Stimulated activated naive CD4-positive, alpha-beta T cell treated with Interleukin-2 at 50 U/mL for 16 hours (primary cell): ENCODE measurements at places on chromosomes 16 and 17.
A peak's percentile ranks its signal among the peaks of the same experiment; 100 is the strongest.

DNA sequence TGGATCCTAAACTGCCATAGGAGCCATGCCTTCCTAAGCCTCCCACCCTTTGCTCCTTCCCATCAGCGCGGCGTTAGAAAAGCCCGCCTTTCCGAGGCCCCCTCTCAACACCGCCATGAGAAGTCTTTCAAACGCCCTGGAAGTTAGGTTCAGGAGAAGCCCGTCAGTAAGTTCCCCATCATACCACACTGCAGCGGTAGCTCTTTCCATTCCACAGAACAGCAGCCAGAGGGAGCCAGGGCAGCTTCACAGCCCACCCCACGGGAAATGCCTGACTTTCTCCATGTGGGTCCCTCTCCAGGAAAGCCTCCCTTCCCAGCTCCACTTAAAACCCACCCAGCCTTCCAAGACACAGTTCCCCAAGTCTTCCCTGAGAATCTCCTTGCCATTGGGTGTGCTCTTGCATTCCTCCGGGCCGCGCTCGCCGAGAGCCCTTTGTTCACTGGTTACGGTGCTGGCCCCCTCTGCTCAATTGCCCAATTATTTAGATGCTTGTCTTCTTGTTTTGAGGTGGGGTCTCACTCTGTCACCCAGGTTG, 28.7 kb downstream of the KIAA0513 start:
- DNase-seq, result no peak

DNA sequence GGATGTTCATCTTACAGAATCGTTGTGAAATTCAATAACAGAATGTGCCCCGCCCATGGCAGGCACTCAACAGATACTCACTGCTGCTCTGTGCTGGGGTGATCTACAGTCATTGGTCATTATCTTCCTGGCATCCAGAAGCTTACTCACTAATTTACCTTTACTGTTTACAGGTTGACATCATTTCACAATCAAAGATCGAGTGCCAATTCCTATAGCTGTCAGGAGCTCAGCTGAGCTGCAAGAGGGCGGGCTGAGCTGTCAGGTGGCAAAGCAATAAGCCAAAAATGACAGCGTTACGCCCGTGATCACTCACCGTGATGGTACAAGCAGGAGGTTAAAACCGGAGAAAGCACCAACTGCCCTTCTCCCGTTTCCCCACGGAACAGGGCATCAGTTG, 51.2 kb downstream of the LITAF start:
- DNase-seq, result no peak

DNA sequence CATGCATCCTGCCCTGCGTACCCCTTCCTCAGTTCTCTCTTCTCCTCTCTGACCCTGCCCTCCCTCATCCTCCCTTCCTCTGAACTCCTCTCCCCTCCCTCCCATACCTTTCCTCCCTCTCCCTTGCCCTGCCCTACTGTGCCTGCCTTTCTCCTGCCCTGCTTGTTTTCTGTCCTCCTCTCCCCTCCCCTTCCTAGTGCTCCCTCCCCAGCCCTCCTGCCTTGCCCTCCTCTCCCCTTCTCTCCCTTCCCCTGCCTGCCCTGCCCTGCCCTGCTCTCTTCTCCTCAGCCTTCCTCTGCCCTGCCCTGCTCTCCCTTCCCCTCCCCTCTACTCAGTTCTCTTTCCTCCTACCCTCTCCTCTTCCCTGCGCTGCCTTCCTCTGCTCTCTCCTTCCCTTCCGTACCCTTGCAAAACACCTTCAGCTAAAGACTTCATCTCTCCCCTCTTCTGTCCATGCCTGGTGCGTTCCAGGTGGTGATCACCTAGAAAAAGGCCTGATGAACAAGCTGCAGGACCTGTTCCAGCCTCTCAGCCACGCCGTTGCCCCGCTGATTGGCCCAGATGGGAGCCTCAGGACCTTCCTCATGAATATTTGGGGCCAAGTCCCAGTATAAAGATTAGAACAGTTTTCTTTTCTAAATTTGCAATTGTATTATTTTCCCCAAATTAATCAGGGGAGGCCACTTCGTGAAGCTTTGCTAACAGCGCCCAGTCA, 290.5 kb downstream of the CPPED1 start:
- DNase-seq, result no peak

- DNase-seq, result no peak
These were observed 5.1 kb upstream of the KIFC3 start for GRCh38 chr16:57807252-57807967.

- no peak for DNase-seq
These were observed 49.7 kb downstream of the TBC1D16 start for GRCh38 chr17:79985943-79986391.

DNA sequence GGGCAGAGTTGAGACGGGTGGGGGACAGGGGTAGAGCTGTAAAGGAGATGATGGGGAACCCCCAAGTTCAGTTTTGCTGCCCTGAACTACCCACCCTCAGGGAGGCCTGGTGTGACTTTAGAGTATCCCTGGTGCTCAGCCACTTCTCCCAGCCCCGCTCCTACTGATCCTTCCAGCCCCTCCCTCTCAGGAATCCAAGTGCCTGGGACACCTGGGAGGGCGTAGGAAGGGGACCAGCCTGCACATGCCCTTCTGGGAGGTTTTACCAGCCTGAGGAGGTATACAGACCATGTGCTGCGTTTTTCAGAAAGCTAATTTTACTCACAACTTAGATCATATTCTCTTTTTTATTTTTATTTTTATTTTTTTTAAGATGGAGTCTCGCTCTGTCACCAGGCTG, 4.1 kb downstream of the ST6GALNAC2 start:
- DNase-seq, result no peak

DNA sequence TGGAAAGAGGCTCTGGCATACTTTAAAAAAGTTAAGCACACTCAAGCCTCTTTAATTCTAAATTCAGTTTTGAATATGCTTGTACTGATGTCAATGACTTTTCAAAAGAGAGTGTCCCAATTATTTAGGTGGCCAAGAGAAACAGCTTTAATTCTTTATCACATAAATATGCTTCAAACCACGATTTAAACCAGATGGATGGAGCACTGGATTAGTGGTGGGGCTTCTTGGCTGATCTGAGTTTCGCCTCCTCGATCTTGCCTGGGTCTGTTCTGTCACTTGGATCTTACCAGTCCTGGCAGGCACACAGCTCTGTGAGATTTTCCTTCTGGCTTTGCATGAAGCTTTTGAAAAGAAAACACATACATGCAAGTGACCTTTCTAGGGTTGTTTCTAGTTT, 467.8 kb downstream of the MAF start:
- DNase-seq, result no peak

GRCh38 chr17:44655983-44656710, at the start of gene MEIOC:
TSS of gene MEIOC (plus strand) at chr17:44656468. CDS start at chr17:44656614, 146 bp downstream.
- DNase-seq, result peak; percentile 5

DNA sequence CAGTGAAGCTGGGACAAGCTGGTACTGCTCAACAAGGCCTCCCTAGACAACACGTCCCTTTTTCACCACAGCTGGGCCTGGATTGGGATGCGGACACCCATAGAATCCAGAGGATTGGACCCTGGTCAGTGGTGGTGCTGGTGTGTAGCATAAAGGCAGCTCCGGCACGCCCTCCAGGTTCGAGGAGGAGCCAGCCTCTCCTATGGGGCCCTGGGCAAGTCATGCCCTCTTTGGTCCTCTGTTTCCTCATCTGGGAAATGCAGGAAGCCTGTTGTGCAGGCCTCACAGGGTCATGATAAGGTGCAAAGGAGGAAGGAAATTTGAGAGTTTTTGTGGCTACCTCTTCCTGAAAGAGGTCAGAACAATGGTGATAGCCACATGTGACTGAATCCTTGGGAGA, 1741.7 kb downstream of the TP53TG3F start:
- no peak for DNase-seq

DNA sequence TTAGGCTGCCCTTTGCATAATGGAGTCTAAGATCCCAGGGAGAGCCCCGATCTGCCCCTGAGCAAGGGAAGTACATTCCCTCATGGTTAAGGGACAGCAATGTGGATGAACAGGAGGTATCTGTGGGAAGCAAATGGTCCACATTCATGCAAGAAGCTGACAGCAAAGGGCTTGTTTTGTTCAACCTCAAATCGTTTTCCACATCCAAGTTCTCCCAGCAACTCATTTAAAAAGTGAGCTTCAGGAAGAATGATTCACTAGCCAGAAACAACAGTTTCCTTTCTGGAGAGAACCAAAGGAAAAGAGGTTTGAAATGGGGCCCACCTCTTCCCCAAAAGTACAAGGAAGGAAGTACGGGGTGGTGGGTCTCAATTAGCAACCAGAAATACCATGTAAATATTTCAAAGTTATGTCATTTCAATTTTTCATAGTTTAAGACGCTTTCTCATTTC, 9.4 kb downstream of the HSPB9 start:
- DNase-seq, result no peak

DNA sequence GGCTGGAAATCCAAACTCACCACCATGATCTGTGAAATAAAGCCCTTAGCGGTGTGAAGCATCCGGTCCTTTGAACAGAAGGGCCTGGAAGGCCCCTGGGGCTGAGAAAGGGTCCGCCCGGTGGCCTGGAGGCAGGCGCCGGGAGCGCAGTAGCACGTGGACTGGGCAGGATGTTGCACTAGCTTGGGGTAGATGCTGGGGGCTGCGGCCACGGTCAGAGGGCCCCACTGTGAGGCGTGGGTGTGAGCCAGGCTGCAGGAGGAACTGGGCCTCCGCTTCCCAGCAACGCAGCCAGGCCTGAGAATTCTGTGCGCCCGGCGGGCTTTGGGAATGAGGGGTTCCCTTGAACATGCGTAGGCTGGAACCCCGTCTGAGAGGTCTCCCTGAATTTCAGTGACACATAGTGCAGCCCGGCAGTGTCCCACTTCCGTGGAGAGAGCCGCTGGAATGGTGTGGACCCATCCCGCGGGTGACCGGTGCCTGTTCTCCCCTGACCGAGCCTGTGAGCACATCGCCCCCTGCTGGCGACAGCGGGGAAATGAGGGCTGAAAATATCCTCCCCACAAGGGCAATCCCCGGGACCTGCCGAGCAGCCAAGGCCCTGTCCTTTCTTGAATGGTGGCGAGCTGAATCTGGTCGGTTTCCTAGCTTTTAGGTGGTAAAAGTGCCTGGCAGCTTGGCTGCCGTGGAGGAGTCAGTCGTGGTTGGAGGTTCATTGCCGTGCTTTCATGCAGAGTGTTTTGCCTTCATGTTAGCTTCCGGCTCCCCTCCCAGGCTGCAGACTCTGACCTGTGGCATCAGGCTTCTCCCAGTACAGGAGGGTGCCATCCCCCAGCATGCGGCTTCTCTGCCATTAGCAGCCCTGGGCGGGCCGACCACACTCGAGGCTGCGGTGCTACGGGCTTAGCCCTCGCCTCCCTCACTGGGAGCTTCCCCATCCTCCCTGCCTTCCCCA, 43.8 kb downstream of the DNAJA2 start:
- peak; percentile 54 for DNase-seq

DNA sequence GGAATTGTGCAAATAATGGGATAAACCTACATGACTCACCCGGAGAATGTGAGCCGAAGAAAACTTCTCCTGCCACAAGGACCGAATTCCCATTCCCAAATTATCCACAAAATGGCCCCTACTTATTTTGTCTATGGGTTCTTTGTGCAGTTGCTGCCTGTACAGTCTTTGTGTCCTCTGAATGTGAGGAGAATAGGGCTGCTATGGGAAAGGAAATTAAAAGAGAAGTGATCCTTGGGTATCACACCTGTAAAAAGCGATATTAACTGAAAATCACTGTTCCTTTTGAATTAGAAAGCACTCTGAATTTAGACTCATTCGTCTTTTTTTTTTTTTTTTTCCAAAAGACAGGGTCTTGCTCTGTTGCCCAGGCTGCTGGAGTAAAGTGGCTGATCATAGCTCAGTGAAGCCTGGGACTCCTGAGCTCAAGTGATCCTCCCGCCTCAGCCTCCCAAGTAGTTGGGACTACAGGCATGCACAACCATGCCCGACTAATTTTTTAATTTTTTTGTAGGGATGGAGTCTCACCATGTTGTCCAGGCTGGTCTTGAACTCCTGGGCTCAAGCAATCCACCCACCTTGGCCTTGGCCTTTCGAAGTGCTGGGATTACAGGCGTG, 45.4 kb downstream of the CHD9 start:
- no peak for DNase-seq

DNA sequence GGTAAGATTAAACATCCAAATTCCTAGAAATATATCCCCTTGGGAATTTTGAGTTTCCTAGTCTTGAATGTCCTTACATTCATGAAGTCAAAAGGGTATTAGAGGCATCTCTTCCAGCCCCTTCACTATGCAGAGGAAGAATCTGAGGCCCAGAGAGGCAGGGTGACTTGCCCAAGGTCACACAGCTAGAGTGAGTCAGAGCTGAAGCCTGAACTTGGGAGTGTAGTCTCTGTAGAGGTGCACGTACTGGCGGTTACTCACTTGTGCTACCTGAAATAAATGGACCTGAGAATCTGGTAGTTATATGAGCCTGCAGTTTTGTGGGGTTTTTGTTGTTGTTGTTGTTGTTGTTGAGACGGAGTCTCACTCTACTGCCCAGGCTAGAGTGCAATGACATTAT, 164.0 kb downstream of the XYLT1 start:
- DNase-seq, result no peak

- DNase-seq, result peak; percentile 91
These were observed at the start of gene LMF1 for GRCh38 chr16:970766-971581. TSS of gene LMF1 (minus strand) at chr16:970984. CDS start at chr16:970980, 4 bp downstream.

GRCh38 chr16:82814059-82814458, 187.3 kb downstream of the CDH13 start:
- no peak for DNase-seq

- no peak for DNase-seq
These were observed 25.3 kb upstream of the TMEM101 start for GRCh38 chr17:44039829-44040635.

- DNase-seq, result peak; percentile 5
These were observed 33.9 kb upstream of the SEC14L1 start for GRCh38 chr17:77106874-77107358.
